ENCODE measurements at places on chromosomes 13 and 19.

GRCh38 chr13:92553470-92554114 lies 673.0 kb upstream of the GPC6 start:
- no peak for DNase-seq

DNA sequence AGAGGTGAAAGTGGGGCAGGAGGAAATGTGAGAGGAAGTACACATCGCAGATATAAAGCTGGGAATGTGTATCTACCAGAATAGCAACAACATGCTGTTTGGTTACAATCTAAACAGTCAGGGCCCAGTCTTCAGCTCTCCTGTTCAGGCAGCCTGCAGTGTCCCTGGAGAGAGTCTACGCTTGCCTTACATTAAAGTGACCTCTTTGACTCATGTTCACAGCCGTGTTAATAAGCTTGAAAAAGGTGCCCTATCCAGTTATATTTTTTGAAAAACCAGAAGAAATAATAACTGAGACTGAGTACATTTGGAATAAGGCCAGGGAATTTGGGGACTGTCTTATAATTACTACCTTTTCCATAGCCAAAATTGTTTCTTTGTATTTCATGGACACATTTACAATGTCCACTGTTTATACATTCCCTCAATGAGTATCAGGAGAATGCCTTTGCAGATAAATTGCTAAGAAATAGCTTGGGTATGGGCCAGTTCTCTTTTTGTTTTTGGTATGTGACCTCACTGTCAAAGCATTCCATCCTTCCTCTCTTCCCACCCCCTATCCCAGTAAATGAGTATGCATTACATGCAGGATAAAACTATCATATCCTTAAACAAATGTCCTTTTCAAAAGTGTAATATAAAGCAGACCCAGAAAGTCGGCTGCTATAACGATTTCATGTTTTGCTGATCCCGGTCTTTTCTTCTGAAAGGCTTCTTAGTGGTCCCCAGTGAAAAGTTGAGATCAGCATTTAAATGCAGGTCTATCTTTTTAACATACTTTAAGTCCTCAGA lies 82.6 kb downstream of the PCDH9 start:
- DNase-seq, result peak; percentile 51

- DNase-seq, result no peak
Measured at GRCh38 chr13:76958841-76959432, 10.6 kb downstream of the ACOD1 start.

DNA sequence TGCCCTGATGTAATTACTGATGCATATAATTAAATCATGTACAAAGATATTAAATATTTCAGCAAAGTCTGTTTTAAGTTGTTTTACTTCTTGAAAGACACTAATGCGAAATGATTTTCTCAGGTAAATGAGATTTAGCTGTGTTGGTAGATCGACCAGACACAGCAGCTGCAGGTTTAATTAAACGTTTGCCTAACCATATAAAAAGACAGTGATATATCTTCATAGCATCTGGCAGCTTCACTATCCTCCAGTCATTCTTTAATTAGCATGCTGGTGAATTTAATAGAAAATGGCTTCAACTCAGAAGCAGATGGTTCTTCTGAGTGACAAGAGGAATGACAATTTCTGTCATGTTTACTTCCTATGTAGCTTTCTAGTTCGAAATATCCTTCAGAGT lies 69.3 kb downstream of the NHLRC3 start:
- no peak for DNase-seq

GRCh38 chr13:98681049-98681448 lies 71.4 kb downstream of the SLC15A1 start:
- no peak for DNase-seq

- DNase-seq, result no peak
Measured at GRCh38 chr19:15869109-15869555, 28.7 kb downstream of the CYP4F2 start.

GRCh38 chr13:63042686-63043085 lies 1627.0 kb upstream of the PCDH20 start:
- no peak for DNase-seq

DNA sequence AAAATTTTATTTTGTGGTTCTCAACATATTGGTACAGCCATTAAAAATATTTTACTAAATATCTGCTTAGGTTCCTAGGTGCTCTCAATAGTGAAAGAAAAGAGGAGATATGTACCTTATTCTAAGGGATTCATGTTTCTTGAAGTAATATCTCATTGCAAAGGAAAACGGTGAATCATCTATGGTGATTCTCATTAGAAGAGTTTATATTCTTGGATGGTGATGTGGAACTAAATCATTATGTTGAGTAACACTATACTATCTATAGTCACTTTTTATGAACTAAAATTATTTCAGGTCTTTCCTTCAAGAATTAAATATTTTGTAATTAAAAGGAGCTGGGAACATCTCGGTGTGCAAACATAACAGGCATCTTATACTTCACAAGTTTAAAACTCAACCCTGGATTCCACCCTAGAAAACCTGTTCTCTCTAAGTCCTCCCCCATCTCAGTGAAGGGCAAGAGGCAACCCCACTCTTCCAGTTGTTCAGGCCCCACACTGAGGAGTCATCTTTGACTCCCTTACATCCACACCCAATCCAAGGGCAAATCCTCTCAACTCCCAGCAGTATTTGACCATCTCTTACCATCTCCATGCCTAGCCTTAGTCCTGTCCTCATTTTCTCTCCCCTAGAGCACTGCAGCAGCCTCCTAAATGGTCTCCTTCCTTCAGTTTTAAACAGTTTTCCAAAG lies 140.1 kb downstream of the RGCC start:
- DNase-seq, result no peak

DNA sequence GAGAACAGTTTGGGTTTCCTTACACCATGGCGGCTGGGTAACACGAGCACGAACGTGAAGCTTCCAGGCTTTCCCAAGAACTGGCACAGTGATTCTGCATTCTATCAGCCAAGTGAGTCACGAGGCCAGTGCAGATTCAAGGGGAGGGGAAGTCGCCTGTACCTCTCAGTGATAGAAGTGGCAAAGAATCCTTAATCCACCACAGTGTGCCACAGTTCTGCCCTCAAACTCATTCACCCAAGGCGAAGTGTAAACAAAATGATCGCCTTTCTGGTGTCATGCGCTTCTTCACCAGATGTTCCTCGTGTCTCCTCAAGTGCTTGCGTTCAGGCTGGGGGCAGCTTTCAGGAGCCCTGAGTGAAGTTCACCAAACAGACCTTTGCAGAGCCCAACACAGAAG lies 24.9 kb upstream of the AMER2 start:
- no peak for DNase-seq

DNA sequence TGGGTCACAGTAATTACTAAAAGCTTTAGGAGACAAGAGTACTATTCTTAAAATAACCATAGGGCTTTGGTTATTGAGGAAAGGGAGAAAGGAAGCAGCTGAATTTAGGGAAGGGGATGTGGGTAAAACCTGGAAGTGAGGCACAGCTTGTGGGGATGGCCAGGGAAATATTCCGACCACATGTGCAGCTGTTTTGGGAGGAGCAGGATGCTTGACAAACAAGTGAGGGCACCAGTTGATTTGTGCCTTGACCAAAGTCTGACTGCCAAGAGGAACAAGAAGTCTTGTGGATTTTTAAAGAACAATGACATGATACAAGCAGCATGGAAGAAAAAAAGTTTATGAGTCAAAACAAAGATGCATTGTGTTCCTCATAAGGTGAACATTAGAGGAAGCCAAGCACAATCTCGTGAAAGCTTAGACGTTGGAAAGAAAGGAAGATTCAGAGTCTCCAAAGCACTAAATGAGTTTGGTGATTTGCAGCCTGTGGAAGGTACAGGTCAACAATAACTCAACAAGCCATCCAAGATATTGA lies 108.5 kb upstream of the GPC6 start:
- no peak for DNase-seq

- no peak for DNase-seq
Measured at GRCh38 chr13:65336916-65337315, 1893.2 kb downstream of the PCDH9 start.

- no peak for DNase-seq
Measured at GRCh38 chr13:42355092-42355485, 83.1 kb downstream of the AKAP11 start.
